Ovary (tissue), 10 donors: ENCODE measurements at places on chromosomes 5 and 9. TPM values are rescaled to one million over a fixed set of nuclear protein-coding genes. Genes with fewer than 3 reads are reported as not detected.

Gene SLC12A7
- total RNA-seq = 23.2 TPM

Gene FOXD4L5
- total RNA-seq = 0.25 TPM

DNA sequence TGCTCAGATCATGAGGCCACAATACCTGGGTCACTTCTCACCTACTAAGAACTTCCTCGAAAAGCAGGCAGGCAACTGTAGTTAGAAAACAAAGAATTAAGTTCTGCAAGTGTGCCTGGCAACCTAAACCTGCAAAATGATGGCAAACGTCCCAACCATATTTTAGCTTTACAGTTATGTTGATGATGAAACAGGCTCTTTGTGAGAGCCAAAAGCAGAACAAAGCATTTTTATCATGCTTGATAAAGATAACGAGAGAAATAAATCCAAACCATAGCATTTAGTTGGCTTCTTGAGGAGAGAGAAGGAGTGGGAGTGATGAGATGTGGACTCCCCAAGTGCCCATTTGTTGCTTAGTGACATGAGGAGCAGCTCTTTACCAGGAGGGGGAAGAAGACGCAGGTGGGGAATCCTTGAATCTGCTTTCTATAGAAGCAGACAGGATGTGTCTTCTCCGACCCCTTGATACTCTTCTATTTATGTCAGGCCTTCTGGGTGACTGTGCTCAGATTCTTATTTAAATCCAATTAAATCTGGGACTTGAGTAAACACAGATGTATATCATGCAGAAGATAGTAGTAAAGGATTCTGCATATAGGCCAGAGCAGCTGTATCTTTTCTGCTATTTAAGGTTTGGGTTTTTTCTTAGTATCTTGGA is 221.2 kb downstream of the TMEM167A start:
- no peak for DNase-seq

GRCh38 chr5:146877783-146878475 is 628 bp downstream of the PPP2R2B start:
- no peak for DNase-seq

DNA sequence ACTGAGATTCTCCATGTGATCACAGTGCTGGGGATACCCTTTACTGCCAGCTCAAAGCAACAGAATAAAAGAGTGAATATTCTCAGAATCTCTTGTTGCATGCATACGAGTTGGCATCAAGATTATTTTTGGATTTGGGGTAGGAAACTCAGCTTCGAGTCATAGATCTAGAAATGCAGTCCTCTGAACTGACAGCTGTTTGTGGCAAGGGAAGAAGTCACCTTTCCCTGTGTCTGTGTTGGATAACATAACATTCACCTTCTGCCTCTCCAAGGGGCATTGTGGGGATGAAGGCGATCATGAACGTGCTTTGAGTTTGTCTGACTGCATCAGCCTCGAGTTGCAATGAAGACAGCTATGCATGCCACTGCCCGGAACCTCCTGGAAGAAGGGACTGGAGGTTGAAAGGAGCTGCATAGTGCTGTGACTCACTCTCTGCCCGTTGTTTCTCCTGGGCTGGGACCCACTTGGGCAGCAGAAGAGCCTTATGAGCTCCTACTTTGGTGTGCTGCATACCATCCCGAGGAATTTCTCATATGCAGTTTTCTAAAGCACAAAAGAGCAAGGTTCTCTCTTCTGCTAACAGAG is 231.7 kb downstream of the ARHGAP26 start:
- no peak for DNase-seq

GRCh38 chr9:109560470-109561132 is 62.5 kb upstream of the PTPN3 start:
- DNase-seq = no peak

DNA sequence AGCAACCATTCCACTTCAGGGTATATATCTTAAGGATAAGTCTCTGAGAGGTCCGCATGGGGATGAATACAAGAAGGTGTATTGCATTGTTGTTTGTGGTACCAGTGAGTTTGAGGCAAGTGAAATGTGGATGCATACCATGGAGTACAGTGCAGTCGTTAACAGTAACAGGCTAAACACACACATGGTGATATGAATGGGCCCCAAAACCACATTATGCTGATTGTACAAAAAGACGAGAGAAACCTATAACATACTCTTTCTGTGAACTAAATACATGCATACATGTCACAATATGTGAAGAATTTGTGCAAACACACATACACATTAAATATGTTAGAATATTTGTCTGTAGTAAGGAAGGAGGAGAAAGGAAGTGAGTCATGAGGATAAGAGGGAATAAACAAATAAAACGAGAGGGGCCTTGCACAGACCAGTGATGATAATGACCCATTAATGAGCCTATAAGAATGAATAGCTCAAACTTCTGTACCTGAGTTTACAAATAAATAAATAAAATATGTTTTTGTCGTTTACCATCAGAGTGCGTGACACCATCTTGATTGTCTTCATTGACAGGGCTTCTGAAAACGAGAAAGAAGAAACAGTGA is 66.5 kb upstream of the RICTOR start:
- DNase-seq = no peak

GRCh38 chr5:36202521-36202961 is 39.2 kb downstream of the NADK2 start:
- no peak for DNase-seq

GRCh38 chr9:92424340-92424739 is at the start of gene OMD:
TSS of gene OMD (minus strand) at chr9:92424471. CDS start at chr9:92417558, 6,913 bp downstream.
- no peak for DNase-seq

GRCh38 chr5:1685066-1685465 is 114.6 kb downstream of the MRPL36 start:
- DNase-seq = no peak

- no peak for DNase-seq
Observed at GRCh38 chr5:179221877-179222220, 123.4 kb downstream of the ADAMTS2 start.

GRCh38 chr5:146751781-146752401 is 126.7 kb downstream of the PPP2R2B start:
- DNase-seq = no peak

- DNase-seq = no peak
Observed at GRCh38 chr5:134873494-134873893, 677 bp upstream of the TXNDC15 start.

DNA sequence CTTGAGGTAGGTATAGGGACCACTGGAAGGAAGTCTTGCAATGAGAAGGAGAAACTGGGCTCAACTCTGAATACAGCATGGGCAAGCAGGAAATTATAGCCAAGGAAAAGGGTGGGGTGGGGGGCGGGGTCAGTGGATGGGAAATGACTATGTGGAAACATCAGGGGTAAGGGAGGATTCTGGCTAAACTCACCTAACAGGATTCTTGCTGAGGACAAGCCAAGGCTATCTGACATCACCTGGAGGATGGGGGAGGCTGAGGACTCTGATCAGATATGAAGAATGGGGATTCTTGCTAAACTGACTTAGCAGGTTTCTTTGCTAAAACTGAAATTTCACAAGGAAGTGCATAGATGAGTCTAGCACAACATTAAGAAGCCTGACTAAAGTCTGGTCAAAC is 40.8 kb downstream of the CTSL start:
- no peak for DNase-seq
